ENCODE measurements at places on chromosomes 16 and 17. TPM values are rescaled to one million over a fixed set of nuclear protein-coding genes. Genes with fewer than 3 reads are reported as not detected.

- DNase-seq: no peak
Measured at GRCh38 chr16:73150786-73151185, 102.9 kb upstream of the ZFHX3 start.

- DNase-seq: no peak
Measured at GRCh38 chr16:79845033-79845733, 244.6 kb upstream of the MAF start.

- DNase-seq: no peak
Measured at GRCh38 chr16:35140293-35140986, 1681.0 kb downstream of the TP53TG3F start.

GRCh38 chr16:69906838-69907401 lies 44.2 kb upstream of the CLEC18A start:
- DNase-seq: no peak

- no peak for DNase-seq
Measured at GRCh38 chr17:43546319-43547188, at the start of gene ETV4. ETV4 (minus strand) TSS chr17:43546340; CDS start chr17:43545617, 723 bp downstream.

GRCh38 chr17:27906623-27907022 lies 13.5 kb upstream of the LYRM9 start:
- DNase-seq: no peak

GRCh38 chr17:48113201-48113676 lies 5.7 kb downstream of the SNX11 start:
- no peak for DNase-seq

The SLC6A2 gene
- polyA plus RNA-seq: 0.10 TPM

The ESRP2 gene
- 39.2 TPM for polyA plus RNA-seq

The TEKT1 gene
- not detected for polyA plus RNA-seq

The SLC35G6 gene
- polyA plus RNA-seq: not detected
